ENCODE measurements at places on chromosomes 11 and 22. TPM values are rescaled to one million over a fixed set of nuclear protein-coding genes. Genes with fewer than 3 reads are reported as not detected.
A peak's percentile ranks its signal among the peaks of the same experiment; 100 is the strongest.

DNA sequence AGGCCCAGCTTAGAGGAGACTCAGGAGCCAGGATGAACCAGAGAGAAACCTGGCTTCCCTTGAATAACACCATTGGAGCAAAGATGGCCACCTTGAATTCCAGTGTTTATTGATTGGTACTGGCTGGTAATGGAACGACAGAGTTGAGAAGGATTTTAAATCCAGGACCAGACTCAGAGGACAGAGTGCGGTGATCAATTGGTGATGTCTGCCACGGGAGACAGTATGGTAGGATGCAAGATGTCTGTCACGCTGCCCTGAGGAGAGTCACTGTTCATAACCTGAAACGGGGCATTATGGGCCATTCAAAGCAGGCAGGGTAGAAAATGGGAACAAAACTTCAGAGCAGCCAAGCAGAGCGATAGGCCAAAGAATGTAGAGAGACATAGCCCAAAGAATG, 55.4 kb upstream of the ISX start:
- H3K4me3 ChIP-seq: no peak overlapping the region
- DNase-seq: no peak
- H3K36me3 ChIP-seq: no peaks in the 10 kb centered on the region
- H3K27ac ChIP-seq: no peak overlapping the region
- no peaks in the 10 kb centered on the region for H3K4me1 ChIP-seq

The GSTT2B gene
- 0.19 TPM for total RNA-seq

- no peaks in the 10 kb centered on the region for H3K36me3 ChIP-seq
- H3K4me3 ChIP-seq: peak overlapping the region; percentile 99
- peaks cover 20% of the 10 kb centered on the region for H3K4me1 ChIP-seq
- H3K27me3 ChIP-seq: no peaks in the 10 kb centered on the region
Measured at GRCh38 chr11:119730789-119731386, 1.9 kb upstream of the NECTIN1 start.

DNA sequence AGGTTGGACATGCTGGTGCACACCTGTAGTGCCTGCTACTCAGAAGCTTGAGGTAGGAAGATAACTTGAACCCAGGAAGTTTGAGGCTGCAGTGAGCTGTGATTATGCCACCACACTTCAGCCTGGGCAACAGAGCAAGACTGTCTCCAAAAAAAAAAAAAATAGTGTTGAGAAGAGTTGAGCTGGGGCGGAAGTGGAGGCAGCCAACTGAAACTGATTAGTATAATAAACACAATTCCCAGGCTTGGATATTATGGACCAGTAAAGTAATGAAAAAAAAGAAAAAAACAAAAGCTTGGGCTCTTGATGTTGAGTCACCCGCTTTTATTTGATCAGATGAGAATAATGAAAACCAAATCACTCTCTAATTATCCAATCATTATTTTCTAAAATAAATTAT, 21.0 kb downstream of the LDLRAD3 start:
- H3K4me1 ChIP-seq: peaks cover 9% of the 10 kb centered on the region
- H3K4me3 ChIP-seq: no peak overlapping the region

DNA sequence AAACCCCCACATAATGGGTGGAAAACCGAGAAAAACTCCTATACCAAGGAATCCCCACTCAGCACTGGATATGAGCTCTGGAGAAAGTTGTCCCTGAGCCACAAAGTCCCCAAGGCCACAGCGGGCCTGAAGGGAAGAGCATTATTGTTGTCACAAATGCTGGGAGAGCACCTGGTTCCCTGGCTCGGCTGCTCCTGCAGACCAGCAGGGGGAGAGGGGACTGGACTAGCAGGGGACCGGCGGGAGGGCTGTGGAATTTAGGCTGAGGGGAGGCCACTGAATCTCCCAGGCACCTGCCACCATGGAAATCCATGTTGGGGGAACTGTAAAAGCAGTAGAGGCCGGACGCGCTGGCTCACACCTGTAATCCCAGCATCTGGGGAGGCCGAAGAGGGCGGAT, 7.0 kb downstream of the PC start:
- H3K4me3 ChIP-seq: no peak overlapping the region
- H3K27me3 ChIP-seq: no peaks in the 10 kb centered on the region
- no peaks in the 10 kb centered on the region for H3K36me3 ChIP-seq

DNA sequence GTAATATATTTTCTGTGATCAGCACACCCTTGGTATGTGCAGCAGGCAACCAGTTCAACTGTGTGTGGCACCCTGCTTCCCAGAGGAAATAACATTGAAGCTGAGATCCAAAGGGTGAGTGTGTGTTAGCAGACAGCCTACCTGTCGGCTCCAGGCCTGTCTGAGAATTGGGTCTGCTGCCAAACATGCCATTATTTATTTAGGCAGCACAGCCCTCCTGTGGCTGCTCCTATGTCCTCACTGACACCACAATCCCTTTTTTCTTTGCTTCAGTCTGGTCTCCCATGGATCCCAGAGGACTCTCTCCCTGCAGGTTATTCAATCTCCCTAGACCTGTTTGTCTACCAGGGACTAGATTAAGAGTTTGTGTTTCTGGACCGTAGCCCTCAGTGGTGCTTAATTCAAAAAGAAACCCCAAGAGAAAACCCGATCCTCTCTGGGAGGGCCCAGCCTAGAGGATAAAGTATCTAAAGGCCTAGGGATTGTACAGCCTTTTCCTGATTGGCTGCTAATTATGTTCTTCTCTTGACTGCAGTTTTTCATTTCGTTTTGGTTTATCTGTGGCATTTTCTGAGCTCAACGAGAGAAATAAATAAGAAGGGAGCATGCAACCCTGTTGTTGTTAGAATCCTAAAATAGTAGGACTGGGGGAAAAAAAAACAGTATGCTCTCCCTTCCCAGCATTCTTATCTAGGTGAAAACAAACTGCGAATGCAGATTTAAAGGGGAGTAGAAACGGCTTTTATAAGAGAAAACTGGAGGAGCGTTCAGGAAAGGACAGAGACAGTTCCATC, 24.1 kb downstream of the KCNE3 start:
- H3K27me3 ChIP-seq: no peaks in the 10 kb centered on the region
- H3K4me1 ChIP-seq: peaks cover 20% of the 10 kb centered on the region
- peak; percentile 45 for DNase-seq
- no peak overlapping the region for H3K27ac ChIP-seq

The RFPL2 gene
- 1.8 TPM for total RNA-seq

- H3K4me1 ChIP-seq: peaks cover 29% of the 10 kb centered on the region
- H3K36me3 ChIP-seq: no peaks in the 10 kb centered on the region
- H3K27me3 ChIP-seq: no peaks in the 10 kb centered on the region
- no peak overlapping the region for H3K4me3 ChIP-seq
- no peak overlapping the region for H3K27ac ChIP-seq
- DNase-seq: peak; percentile 71
Measured at GRCh38 chr22:42214633-42215415, 55.6 kb downstream of the TCF20 start.

The MRPL11 gene
- 82.0 TPM for total RNA-seq

GRCh38 chr11:128412847-128413791, 174.2 kb downstream of the ETS1 start:
- H3K27me3 ChIP-seq: no peaks in the 10 kb centered on the region
- no peak overlapping the region for H3K27ac ChIP-seq
- H3K4me1 ChIP-seq: no peaks in the 10 kb centered on the region
- H3K4me3 ChIP-seq: no peak overlapping the region

The APOA4 gene
- total RNA-seq: 0.12 TPM

DNA sequence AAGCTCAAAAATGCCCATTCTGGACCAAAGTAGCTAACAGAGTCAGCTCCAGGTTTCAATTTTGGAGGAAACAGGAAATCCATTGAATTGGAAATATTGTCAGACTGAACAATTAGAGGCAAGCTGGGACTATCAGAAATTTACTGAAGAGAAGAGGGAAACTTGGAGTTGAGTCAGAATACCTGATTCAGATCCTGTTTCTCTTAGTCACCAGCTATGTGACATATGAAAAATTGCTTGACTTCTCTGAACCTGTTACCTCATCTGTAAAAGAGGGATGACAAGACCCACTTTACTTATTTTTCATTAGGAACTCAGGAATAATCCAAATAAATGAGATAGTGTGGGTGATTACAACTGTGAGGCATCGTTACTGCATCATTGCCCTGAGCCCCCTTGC, 148.9 kb upstream of the CADM1 start:
- H3K36me3 ChIP-seq: no peaks in the 10 kb centered on the region
- peaks cover 2% of the 10 kb centered on the region for H3K27me3 ChIP-seq
- no peak overlapping the region for H3K4me3 ChIP-seq
- no peak for DNase-seq

- peak; percentile 82 for DNase-seq
- peak overlapping the region; percentile 14 for H3K4me3 ChIP-seq
- H3K4me1 ChIP-seq: peaks cover 57% of the 10 kb centered on the region
- no peaks in the 10 kb centered on the region for H3K36me3 ChIP-seq
Measured at GRCh38 chr11:112822478-112823274, 138.5 kb upstream of the NCAM1 start.

- no peak for DNase-seq
- H3K36me3 ChIP-seq: no peaks in the 10 kb centered on the region
- H3K4me1 ChIP-seq: peaks cover 30% of the 10 kb centered on the region
- H3K4me3 ChIP-seq: no peak overlapping the region
- no peak overlapping the region for H3K27ac ChIP-seq
Measured at GRCh38 chr22:19889951-19890350, 35.3 kb upstream of the GNB1L start.

DNA sequence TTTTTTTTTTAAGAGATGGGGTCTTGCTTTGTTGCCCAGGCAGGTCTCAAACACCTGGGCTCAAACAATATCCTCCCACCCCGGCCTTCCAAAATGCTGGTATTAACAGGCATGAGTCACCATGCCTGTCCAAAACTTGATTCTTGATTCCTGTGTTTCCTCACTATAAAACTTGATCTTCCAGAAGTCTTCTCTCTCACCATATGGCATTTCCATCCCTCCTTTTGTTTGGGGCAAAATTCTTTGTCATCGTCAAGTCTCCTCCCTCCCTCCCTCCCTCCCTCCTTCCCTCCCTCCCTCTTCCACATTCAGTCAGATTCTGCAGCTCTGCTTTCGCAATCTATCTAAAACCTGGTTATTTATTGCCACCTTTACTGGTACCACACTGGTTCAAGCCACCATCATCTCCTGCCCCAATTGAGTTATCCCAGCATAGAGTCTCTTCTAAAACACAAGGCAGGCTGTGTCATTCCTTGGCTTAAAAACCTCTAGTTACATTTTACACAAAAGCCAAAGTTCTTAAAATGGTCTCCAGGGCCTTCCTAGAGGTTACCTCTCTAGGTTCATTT, 65.0 kb upstream of the HORMAD2 start:
- no peak overlapping the region for H3K27ac ChIP-seq
- H3K27me3 ChIP-seq: no peaks in the 10 kb centered on the region
- H3K4me1 ChIP-seq: no peaks in the 10 kb centered on the region
- no peak overlapping the region for H3K4me3 ChIP-seq
- H3K36me3 ChIP-seq: no peaks in the 10 kb centered on the region

DNA sequence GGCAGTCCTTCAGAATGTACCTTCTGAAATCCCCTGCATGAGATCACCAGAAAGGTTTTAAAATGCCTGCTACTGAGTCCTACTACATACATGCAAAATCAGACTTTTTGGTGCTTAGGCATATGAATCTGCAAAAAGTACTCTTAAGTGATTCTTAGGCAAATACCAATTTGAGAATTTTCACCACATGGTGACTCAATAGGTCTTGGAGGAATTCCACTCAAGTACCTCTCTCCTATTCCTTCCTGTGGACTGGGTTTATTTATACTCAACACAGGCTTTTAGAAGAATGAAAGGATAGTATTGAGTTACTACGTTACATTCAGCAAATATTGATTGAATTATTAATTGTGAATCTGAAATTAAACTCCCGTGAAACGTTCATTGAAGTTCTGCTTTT, 223.9 kb downstream of the CNTN5 start:
- no peaks in the 10 kb centered on the region for H3K27me3 ChIP-seq
- no peaks in the 10 kb centered on the region for H3K36me3 ChIP-seq
- H3K4me1 ChIP-seq: no peaks in the 10 kb centered on the region
- DNase-seq: no peak

The ENTHD1 gene
- total RNA-seq: not detected

The MRGPRF gene
- 0.56 TPM for total RNA-seq

The FKBP2 gene
- 5.3 TPM for total RNA-seq

- DNase-seq: no peak
- no peaks in the 10 kb centered on the region for H3K27me3 ChIP-seq
- no peaks in the 10 kb centered on the region for H3K4me1 ChIP-seq
- H3K27ac ChIP-seq: no peak overlapping the region
Measured at GRCh38 chr11:122375687-122376399, 259.8 kb upstream of the BLID start.

The BARX2 gene
- total RNA-seq: not detected

- H3K27me3 ChIP-seq: no peaks in the 10 kb centered on the region
- no peak for DNase-seq
- no peaks in the 10 kb centered on the region for H3K36me3 ChIP-seq
- no peak overlapping the region for H3K4me3 ChIP-seq
- peaks cover 8% of the 10 kb centered on the region for H3K4me1 ChIP-seq
Measured at GRCh38 chr11:21411597-21411996, 742.2 kb downstream of the NELL1 start.

DNA sequence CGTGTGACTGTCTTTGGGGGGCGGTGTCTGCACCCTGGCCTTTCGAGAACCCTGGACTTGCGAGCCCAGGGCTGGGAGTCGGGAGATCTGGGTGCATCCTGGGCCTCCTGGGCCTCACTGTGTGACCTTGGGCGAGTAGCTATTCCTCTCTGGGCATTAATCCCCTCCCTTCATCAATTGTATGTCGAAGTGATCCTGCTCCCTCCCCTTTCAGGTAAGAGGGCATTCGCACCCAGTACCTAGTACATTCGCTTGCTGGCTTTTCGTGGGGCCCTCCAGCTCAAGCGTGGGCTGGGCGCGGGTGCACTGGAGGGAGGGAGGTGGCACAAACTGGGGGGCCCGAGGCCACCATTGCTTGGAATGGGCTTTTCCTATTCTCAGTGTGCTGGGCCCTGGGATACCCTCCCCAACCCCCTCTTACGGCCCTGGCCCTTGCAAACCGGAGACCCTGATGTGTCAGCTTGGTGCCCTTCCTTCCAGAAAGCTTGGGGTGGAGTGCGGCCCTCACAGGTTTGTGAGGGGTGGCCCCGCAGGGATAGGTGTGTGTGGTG, 530 bp downstream of the USP35 start:
- DNase-seq: no peak
- peaks cover 11% of the 10 kb centered on the region for H3K27me3 ChIP-seq
- H3K4me1 ChIP-seq: peaks cover 12% of the 10 kb centered on the region
- H3K27ac ChIP-seq: no peak overlapping the region
- peak overlapping the region; percentile 82 for H3K4me3 ChIP-seq
- no peaks in the 10 kb centered on the region for H3K36me3 ChIP-seq

The CCDC89 gene
- 0.31 TPM for total RNA-seq

The MS4A15 gene
- not detected for total RNA-seq

The IRAG1 gene
- total RNA-seq: 5.9 TPM

- peaks cover 4% of the 10 kb centered on the region for H3K4me1 ChIP-seq
- peak; percentile 94 for DNase-seq
- H3K27me3 ChIP-seq: peaks cover 97% of the 10 kb centered on the region
Measured at GRCh38 chr11:65546217-65546958, 11.8 kb downstream of the LTBP3 start.

GRCh38 chr11:33296695-33297094, 39.5 kb downstream of the HIPK3 start:
- DNase-seq: no peak
- no peaks in the 10 kb centered on the region for H3K36me3 ChIP-seq

The OR6A2 gene
- total RNA-seq: 0.50 TPM

GRCh38 chr11:75301601-75302345, 49.7 kb downstream of the ARRB1 start:
- H3K36me3 ChIP-seq: no peaks in the 10 kb centered on the region
- H3K27me3 ChIP-seq: no peaks in the 10 kb centered on the region
- no peak for DNase-seq
- H3K27ac ChIP-seq: no peak overlapping the region
- no peaks in the 10 kb centered on the region for H3K4me1 ChIP-seq

The C11orf91 gene
- not detected for total RNA-seq
